ENCODE measurements at places on chromosomes 11 and 22.

GRCh38 chr11:692824-693414, 2.1 kb downstream of the DEAF1 start:
- peak; percentile 56 for DNase-seq

DNA sequence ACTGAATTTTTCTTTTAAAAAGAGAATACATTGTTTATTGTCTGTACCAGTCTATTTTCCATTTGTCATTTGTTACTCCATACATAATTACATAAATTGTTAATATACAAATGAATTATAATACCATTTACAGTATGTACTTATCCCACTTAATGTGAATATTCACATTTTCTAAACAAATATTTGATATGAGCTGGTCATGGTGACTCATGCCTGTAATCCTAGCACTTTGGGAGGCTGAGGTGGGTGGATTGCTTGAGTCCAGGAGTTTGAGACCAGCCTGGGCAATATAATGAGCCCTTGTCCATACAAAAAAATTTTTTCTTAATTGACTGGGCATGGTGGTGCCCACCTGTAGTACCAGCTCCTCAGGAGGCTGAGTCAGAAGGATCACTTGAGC, 6.8 kb downstream of the SC5D start:
- DNase-seq, result no peak

DNA sequence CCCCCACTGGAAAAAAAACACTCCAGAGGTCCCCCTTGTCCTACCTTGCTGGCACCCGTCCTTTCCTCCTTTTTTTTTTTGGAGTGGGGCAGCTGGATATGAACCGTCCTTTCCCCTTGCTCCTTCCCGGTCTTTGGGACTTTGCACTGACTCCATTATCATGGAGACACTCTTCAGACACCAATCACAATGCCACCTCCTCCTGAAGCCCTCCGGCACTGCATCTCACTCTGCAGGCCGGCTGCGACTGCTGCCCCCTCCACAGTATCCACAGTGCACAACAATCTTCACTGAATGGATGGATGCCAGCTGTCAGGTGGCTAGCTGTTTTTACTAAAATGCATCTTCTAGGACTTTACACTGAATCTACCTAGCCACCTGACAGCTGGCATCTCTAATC, 12.7 kb upstream of the RGL4 start:
- DNase-seq, result no peak

DNA sequence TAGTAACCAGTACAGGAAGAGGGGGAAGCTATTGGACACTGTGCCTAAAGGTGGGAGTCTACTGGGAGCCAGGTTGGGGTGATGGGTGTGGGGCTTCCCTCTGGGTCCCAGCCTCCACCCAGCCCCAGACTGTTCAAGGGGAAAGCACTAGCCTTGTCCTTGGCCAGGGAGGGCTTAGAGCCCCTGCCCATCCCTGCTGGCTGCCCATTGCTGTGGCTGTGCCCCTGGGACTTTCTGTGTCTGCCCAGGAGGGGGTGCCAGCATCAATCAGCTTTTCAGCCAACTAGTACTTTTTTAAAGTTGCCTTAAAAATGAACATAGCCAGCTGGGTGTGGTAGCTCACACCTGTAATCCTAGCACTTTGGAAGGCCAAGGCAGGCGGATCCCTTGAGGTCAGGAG, 19.9 kb downstream of the INCENP start:
- DNase-seq, result no peak

DNA sequence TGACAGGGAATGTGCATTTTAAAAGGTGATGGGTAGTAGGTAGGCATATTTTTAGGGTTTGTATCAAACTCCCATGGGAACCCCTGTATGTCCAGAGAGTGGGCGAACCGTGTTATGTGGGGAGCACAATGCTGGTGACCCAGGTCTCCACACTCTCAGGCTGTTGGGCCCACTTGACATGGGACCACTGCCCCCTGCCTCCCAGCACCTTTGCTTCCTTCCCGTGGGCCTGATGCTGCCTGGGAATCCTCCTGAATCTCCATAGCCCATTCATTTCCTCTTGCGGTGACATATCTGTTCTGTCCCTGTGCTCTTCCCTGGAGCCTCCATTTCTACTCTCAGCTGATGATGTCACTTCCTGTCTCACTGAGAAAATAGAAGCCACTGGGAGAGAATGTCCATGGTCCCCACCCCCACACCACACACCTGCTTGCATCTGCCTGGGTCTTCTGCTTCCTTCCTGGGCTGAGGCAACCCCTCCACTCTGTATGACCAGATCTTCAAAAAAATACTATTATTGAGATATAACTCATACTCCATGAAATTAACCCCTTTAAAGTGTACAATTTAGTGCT, 55.8 kb upstream of the THY1 start:
- DNase-seq, result no peak

DNA sequence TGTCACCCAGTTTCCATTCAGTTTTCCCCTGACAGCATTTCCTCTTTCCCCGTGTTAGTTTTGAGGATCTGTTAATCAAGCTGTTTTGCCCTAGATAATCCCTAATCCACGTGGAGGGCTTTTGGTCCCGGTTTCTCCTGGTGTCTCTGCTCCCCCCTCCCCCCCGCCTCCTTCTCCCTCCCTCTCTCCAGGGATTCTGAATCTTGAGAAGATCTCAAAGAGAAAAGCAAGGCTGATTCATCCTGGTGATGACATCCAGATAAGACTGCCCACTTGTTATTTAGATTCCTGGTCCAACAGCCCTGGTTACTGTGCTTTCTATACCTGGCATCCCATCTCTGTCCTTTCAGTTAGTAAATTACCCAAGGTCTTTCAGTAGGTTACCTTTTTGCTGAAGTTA, 59.4 kb downstream of the KCNA4 start:
- DNase-seq, result no peak

DNA sequence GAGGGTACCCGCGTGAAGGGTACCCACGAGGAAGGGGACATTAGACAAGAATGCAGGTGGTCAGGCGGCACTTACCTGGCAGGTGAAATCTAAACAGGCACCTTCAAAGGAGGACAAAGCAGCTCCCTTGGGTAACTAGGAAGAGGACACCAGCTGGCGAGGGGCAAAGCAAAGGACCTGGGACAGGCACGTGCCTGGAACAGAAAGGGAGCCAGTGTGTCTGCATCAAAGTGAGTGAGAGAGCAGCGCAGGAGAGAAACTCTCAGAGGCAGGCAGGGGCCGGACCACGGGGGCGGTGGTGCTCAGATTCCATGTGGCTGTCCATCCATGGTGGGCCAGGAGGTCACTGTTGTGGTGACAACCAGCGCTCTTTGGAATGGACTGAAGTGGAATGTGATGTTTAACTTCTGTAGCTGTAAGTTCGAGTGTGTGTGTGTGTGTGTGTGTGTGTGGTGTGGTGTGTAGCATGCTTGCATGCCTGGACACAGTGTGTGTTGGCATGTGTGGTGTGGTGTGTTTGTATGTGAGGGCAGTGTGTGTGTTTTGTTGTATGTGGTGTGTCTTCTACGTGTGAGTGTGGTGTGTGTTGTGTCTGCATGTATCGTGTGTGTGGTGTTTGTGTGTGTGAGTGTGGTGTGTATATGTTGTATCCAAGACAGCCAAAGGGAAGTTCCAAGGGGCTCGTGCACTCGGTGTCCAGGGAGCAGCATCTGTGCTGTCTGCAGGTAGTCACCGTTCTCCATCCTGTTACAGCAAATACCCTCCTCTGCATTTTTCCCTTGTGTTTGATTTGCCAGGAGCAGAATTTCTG, 86.4 kb downstream of the CDKN1C start:
- DNase-seq, result no peak

DNA sequence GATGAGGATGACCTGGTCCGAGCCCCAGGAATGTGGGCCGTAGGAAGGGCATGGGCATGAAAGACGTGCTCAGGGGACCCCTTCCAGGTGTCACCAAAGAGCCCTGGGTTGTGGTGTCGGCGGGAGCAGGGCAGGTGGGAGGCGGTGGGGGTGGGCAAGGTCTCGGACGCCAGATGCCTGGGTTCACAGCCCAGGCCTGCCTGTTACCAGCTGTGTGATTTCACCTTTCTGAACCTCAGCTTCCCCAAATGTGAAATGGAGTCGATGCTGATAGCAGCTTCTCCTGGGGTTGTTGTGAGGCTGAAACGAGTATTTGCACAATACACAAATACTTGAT, 42.9 kb upstream of the MYEOV start:
- no peak for DNase-seq

- no peak for DNase-seq
Observed at GRCh38 chr11:11237070-11237832, 115.8 kb downstream of the CSNK2A3 start.

DNA sequence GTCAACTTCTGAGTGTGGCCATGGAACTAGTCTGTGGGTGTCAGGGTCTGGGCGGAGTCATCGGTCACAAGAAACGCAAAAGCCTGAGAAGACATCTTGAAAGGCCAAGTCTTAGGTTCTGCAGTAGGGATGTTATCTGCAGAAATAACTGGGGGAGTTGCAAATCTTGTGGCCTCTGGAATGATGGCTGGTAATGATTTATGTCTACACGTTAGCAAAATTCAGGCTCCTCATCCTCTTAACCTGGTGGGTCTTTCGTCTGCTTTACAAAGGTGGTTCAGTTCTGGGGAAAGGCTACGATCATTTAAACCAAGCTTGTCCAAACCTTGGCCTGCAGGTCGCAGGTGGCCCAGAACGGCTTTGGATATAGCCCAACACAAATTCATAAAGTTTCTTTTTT, 7.4 kb upstream of the CYB5R3 start:
- no peak for DNase-seq

GRCh38 chr11:45665206-45665932, at the start of gene CHST1:
Gene CHST1 (minus strand): TSS chr11:45665622. CDS start chr11:45650923, 14,699 bp downstream.
- no peak for DNase-seq
